ENCODE measurements at places on chromosomes 2 and 18. TPM values are rescaled to one million over a fixed set of nuclear protein-coding genes. Genes with fewer than 3 reads are reported as not detected.

The SP140 gene
- 1.9 TPM for total RNA-seq

The GCKR gene
- total RNA-seq = 1.3 TPM

The FAM161A gene
- 29.1 TPM for total RNA-seq

The PDE1A gene
- 51.0 TPM for total RNA-seq

The FBXO41 gene
- 28.8 TPM for total RNA-seq

The MYO3B gene
- total RNA-seq = 0.94 TPM

The CFAP221 gene
- 11.3 TPM for total RNA-seq

The ZBTB7C gene
- 0.94 TPM for total RNA-seq

The DCDC2C gene
- total RNA-seq = 1.6 TPM

The RAB27B gene
- total RNA-seq = 17.2 TPM

The MFSD6 gene
- total RNA-seq = 82.6 TPM
